ENCODE measurements at places on chromosomes 11 and 22. TPM values are rescaled to one million over a fixed set of nuclear protein-coding genes. Genes with fewer than 3 reads are reported as not detected.
A peak's percentile ranks its signal among the peaks of the same experiment; 100 is the strongest.

- DNase-seq: peak; percentile 47
These were observed 529.6 kb downstream of the BRD1 start for GRCh38 chr22:49297871-49298721.

GRCh38 chr11:127445476-127445875 is 444.9 kb upstream of the KIRREL3 start:
- DNase-seq: no peak

- DNase-seq: no peak
These were observed 221.8 kb downstream of the DDX10 start for GRCh38 chr11:108886660-108887009.

GRCh38 chr22:38347944-38348750 is 30.9 kb upstream of the CSNK1E start:
- DNase-seq: peak; percentile 48

- no peak for DNase-seq
These were observed 67.6 kb downstream of the NCAPD3 start for GRCh38 chr11:134155946-134156865.

- DNase-seq: no peak
These were observed 44.7 kb downstream of the CCDC90B start for GRCh38 chr11:83241291-83241946.

DNA sequence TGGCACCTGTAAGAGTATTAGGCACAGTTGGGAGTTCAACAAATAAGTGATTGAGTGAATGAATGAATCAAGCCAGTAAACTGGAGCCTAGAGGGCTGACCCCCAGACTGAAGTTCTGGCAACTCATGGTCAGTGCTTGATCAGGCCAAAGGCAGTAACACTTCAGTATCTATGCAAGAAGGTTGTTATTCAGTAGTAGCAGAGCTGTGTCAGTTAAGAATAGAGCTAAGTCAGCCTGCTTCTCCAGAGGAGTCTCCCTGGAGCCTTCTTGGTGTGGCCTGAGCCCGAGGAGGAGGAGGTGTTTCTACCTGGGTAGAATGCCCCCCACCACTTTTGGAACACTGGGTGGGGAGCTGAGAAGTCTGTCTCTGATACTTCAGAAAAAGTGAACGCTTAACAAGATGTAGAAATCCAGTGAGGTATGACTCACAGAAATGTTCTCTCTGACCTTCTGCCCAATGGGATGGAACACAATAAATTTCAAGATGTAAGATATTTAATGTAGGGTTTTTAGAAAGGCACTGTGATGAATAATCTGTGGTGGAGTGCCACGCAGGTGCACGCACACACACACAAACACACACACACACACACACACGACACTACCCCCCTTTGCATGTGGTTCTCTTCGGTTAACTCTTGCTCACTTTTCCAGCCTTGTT is 219.9 kb downstream of the HIPK3 start:
- DNase-seq: no peak

GRCh38 chr22:21026783-21027692 is 5.3 kb downstream of the SLC7A4 start:
- DNase-seq: no peak

DNA sequence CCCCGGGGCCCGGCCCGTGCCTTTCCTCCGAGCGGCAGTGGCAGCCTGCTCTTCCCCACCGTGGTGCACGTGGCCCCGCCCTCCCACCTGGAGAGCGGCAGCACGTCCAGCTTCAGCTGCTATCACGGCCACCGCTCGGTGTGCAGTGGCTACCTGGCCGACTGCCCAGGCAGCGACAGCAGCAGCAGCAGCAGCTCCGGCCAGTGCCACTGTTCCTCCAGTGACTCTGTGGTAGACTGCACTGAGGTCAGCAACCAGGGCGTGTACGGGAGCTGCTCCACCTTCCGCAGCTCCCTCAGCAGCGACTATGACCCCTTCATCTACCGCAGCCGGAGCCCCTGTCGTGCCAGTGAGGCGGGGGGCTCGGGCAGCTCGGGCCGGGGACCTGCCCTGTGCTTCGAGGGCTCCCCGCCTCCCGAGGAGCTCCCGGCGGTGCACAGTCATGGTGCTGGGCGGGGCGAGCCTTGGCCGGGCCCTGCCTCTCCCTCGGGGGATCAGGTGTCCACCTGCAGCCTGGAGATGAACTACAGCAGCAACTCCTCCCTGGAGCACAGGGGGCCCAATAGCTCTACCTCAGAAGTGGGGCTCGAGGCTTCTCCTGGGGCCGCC is 11.9 kb downstream of the C22orf31 start:
- no peak for DNase-seq

GRCh38 chr11:59706518-59707285 is 6.9 kb downstream of the OR10V1 start:
- no peak for DNase-seq

GRCh38 chr11:128039140-128040021 is 548.0 kb downstream of the ETS1 start:
- DNase-seq: no peak

DNA sequence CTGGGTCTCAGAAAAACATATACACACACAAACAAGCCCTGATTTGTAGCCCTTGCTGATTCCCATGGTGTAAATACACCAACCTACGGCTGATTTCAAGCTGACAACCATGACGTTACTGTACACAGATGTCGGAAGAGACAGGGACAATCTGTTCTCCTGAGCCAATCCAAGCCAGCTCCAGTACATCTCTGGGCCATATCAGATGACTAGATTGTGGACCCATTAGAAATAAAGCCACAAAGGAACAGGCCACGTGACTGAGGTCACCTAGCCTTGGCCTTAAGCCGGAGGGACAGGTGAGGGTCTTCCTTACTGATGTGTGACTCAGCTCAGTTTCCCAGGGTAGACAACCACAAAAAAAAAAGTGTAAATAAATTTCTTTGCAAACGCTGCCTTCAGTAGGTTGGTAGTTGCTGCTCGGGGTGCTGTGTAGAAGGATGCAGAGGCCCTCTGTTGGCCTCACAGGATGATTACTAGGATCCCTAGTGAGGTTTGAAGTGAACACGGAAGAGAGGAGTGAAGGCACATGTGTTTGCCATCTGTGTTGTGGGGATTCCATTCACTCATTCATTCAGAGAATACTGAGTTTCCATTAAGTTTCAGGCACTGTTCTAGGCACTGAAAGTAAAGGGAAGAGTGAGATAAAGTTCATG is 99.0 kb upstream of the LARGE1 start:
- DNase-seq: no peak

- no peak for DNase-seq
These were observed 589.0 kb upstream of the ANO5 start for GRCh38 chr11:21603886-21604285.

GRCh38 chr11:100624346-100624745 is 62.7 kb upstream of the ARHGAP42 start:
- no peak for DNase-seq

GRCh38 chr11:96331699-96332116 is 11.3 kb downstream of the MAML2 start:
- DNase-seq: no peak

- DNase-seq: no peak
These were observed 321.0 kb downstream of the DDX10 start for GRCh38 chr11:108985945-108986279.

- DNase-seq: no peak
These were observed 88.9 kb upstream of the CLNS1A start for GRCh38 chr11:77726524-77726923.

DNA sequence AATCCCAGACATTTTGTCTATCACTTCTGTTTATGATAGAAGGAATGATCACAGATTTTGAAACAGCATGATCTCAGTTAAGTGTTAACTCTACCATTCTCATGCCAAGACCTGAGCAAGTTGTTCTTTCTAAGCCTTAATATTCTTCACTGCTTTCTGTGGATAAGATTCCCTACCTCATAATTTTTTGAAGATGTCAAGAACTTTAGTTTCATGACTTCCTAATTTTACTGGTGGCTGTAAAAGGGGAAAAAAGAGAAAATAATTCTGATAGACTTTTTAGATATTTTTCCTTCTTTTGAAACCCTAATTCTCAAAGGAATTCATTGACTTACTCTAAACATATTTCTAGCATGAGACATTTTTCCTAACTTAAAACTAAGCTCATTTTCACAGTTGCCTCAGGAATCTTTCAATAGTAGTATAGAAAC is 520.0 kb upstream of the LUZP2 start:
- DNase-seq: no peak

DNA sequence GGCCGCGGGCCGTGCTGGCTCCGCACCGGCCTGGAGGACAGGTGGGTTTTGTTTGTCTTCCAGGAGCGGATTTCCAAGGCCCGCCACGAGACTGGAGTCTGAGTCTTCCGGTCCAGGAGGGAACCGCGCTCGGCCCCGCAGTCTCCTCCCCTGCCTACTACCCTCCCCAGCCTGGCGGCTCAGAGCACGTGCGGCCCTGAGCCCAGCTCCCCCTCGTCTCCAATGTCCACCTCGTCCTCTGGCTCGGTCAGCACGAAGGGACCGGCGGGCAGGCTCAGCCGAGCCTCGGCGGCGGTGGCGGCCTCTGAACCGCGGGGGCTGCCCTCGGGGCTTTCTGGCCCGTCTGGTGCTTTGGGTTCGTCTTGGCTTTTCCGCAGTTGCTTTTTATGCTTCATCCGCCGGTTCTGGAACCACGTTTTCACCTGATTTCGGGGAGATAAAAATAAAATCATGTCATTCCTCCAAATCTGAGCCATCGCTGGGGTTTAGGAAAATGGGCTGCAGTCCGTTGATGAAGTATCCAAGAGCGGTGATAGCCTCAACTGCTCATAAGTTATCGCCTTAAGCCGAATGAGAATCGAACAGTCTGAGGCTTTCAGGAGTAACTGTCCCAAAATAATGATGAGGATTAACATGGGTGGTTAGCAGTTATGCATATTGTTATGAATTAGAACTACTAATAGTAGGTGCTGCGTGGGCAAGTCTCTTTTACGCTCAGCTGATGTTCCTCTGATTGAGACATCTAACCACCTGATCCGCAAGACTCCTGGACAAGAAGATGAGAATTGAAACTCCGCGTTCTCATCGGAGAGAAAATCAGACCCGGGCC is 4.0 kb downstream of the BSX start:
- no peak for DNase-seq

GRCh38 chr11:98965358-98965757 is 55.4 kb upstream of the CNTN5 start:
- DNase-seq: no peak

DNA sequence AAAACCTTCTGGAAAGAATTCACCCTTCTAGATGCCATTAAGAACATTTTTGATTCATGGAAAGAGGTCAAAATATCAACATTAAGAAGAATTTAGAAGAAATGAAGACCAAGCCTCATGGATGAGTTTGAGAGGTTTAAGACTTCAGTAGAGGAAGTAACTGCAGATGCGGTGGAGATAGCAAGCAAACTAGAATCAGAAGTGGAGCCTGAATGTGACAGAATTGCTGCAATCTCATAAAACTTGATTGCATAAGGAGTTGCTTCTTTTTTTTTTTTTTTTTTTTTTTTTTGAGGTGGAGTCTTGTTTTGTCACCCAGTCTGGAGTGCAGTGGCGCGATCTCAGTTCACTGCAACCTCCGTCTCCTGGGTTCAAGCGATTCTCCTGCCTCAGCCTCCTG is 51.6 kb downstream of the MS4A13 start:
- DNase-seq: no peak

DNA sequence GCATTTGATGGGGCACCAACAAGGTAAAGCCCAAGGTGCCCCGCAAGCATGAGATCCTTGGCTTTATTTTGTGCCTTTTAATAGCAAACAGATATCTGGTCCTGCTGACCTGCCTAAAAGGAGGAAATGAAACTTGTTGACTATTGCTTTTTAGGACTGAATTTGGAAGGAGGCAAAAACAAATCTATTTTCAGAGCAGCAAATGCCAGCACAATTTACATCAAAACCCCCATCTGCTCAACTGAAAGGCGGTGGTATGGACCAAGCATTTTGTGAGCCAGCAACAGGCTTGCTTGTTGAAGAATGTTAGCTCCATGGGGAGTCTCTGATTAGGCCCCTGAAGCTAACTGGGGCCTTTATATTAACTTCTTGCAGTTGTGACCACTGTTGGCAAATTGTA is 192.6 kb upstream of the E2F8 start:
- no peak for DNase-seq

- DNase-seq: no peak
These were observed 606 bp downstream of the RASSF7 start for GRCh38 chr11:561148-562003.

GRCh38 chr11:76721755-76722677 is 51.5 kb upstream of the LRRC32 start:
- DNase-seq: peak; percentile 93

DNA sequence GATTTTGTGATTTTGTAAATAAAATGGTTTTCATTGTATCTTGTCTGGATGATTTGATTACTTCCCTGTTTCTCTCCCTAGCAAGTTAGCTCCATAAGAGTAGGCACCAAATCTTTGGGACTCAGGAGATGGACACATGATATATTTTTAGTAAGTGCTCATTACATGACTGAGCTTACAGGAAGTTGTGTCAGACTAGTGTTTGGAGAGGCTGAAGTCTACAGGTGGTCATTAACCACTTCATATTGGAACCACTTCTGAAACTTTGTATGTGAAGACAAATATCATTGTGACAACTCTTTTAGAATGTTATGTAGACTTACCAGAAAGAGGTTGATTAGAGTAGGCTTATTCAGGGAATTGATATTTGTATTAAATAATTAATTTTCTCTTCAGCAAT is 19.1 kb downstream of the ARHGAP42 start:
- DNase-seq: no peak

- DNase-seq: no peak
These were observed 18.0 kb downstream of the TENM4 start for GRCh38 chr11:79422866-79423265.

DNA sequence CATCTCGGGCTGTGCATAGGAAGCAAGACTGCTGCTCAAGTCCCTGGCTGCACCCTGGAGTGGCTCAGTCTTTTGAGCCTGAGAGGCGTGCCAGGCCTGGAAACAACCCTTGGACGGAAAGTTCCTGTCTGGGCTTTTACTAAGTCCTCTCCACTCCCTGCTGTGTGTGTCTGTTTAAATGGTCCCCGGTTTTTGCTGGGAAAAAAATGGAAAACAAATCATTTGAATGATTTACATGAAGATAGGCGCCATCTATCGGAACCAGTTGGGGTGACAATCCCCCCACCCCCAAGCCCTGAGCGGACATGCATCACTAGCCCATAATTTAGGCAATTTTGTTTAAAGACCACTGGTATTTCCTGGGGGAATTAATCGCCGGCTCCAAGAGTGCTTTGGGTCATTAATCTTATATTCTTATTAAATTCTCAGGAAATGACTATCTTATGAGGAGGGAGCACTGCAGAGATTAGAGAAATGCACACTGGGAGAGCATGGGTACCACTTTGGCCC is 2.7 kb upstream of the GAB2 start:
- peak; percentile 90 for DNase-seq

DNA sequence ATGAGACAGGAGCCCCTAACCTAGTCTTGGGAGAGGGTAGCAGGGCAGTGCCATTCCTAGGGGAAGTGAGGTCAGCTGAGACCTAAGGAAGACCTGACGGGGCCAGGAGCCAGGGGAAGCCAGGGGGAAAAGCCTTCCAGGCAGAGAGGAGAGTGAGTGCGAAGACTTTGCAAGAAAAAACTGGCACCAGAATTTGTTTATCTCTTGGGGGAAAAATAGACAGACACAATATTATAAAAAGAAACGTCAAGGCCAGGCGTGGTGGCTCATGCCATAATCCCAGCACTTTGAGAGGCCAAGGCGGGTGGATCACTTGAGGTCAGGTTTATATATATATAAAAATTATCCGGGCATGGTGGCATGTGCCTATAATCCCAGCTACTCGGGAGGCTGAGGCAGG is 26.9 kb upstream of the TESMIN start:
- DNase-seq: no peak

The PANX1 gene
- 18.3 TPM for total RNA-seq

The DDTL gene
- total RNA-seq: 4.0 TPM

The DSCAML1 gene
- 4.2 TPM for total RNA-seq

The MAPK8IP2 gene
- total RNA-seq: 2.4 TPM

The CASP5 gene
- 0.76 TPM for total RNA-seq

The DAGLA gene
- 4.8 TPM for total RNA-seq

The CHCHD10 gene
- 32.5 TPM for total RNA-seq

The OTUB1 gene
- total RNA-seq: 38.7 TPM

The CDKN1C gene
- total RNA-seq: 186 TPM

The E2F8 gene
- 0.13 TPM for total RNA-seq
